ENCODE measurements at places on chromosomes 11 and 22.

GRCh38 chr11:86948733-86949132 lies 6.5 kb downstream of the FZD4 start:
- DNase-seq: no peak

DNA sequence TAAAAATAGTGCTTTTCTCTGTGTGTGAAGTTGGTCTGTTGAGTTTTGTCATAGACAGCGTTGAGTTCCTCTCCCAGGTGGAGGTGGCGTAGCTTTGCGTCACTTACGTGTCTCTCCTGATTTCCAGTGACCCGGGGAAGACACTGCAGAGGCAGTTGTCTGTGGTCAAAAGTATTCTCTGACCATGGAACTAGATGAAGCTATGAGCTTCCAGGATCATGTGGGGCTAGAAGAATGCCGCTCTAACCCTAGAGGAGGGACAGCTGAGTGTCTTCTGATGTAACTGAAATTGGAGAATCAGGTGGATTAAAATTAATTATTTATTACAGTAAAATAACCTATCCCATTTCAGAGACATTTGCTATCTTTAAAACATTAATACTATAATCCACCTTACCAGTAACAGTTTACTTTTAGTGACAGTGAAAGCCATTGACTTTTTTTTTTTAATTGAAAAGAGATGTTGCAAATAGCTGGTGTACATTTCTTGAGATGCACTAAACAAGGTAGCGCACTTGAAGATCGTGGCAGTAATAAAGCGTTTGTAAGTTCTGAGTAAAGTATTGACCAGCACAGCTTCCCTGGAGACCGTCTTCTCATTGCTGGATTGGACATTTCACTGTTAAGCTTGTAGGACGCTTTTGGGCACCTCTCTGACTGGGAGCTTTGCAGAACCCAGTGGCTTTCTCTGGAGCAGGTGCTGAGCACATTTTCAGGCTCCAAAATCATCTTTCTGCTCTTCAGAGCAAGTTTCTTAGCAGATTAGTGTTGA lies 9.7 kb downstream of the CAT start:
- DNase-seq: no peak

- no peak for DNase-seq
Measured at GRCh38 chr11:126332221-126332711, 23.2 kb upstream of the ST3GAL4 start.

DNA sequence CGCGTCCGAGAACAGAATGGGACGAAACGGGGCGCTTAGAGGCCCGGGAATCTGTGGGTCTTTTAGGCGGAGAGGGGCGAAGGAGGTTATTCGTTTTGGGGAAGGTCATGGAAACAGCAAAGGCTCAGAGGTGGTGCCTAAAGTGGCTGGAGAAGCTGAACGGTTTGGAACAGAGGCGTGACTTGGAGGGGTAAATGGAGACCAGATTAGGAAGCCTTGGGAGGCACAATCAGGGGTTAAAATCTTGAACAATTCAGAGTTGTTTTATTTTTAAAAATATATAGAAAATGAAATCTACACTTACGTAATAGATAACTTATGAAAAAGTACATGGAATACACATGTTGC lies 247 bp upstream of the PLAAT5 start:
- no peak for DNase-seq

- DNase-seq: peak; percentile 37
Measured at GRCh38 chr11:46345131-46345597, 2.1 kb upstream of the DGKZ start.
